ENCODE measurements at places on chromosomes 5 and 9. TPM values are rescaled to one million over a fixed set of nuclear protein-coding genes. Genes with fewer than 3 reads are reported as not detected.

DNA sequence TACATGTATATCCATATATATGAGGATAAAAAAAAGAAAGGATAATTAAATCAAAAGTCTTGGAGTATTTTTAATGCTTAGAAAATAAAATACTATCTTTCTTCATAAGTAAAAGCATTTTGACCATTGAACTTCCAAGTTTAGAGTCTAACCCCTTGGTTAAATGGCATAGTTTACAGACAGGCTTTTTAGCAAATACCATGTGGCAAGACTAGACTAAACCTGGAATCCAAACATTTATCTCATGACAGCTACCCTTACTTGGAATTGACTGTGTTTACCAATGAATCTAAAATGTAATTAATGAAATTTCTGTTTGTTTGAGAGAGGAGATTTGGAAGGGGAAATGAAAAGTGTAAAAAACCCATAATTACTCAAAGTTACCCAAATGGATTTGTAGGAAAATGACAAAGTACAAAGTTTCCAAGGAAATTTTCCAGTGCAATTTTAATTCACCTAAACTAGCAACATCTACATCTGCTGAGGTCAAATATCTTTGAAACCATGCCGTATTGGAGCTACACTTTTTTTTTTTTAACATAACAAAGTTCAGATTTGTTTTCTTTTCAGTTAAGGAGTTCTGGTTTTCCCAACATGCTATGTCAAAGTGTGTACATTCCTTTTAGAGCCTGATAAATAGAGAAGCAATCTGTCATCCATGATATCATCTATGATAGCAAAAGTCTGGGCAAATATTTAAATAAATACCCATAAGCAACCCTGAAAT is 272.1 kb upstream of the DAB2 start:
- no peak for DNase-seq

DNA sequence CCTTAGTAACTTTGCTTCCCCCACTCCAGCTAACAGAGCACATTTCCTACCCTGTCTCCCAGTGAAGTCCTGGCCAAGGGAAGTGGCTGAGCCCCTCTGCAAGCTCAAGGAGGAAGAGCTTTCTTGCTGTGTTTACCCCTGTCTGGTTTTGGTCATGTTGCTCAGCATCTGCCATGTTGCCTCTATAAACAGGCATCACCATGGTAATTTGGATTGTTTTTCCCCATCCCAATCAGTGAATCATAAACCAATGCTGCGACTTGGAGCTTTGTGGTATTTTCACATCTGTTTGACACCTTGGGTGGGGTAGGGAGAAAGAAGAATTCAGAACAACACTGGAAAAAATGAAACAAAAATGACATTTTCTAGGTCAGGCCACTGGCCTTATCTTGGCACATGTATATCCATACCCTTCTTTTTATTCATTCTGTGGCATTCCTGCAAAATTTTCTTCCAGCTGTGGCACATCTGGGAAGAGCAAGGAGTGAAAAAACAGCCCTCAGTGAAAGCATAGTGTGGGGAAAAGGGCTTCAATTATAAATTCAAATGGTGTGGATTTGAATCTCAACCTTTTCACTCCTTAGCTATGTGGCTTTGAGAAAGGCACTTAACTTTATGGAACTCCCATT is 42.5 kb downstream of the SLIT3 start:
- no peak for DNase-seq

Gene ABLIM3
- polyA plus RNA-seq: 6.5 TPM

GRCh38 chr9:3509926-3510325 is 15.9 kb downstream of the RFX3 start:
- DNase-seq: no peak

DNA sequence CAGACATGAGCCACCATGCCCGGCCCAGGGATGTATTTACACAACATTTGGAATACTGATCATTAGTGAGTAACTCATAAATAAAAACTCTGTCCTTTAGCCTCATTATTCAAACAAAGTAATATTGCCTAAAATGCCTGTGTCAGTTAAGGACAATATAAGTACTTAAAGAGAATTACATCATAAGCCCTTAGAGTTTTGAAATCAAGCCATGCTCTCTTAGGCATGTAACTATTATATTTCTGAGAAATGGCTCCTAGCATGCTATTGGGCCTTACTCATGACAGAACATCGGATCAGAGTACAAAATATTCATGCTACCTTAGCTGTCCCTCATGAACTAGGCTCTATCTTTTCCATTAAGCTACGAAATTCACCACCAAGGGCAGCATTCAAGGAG is 309.3 kb downstream of the CHSY3 start:
- no peak for DNase-seq
